T-helper 2 cell (primary cell): ENCODE measurements at places on chromosomes 2 and 18.

GRCh38 chr2:176415937-176416499 is 146.8 kb downstream of the MTX2 start:
- no peak for DNase-seq

DNA sequence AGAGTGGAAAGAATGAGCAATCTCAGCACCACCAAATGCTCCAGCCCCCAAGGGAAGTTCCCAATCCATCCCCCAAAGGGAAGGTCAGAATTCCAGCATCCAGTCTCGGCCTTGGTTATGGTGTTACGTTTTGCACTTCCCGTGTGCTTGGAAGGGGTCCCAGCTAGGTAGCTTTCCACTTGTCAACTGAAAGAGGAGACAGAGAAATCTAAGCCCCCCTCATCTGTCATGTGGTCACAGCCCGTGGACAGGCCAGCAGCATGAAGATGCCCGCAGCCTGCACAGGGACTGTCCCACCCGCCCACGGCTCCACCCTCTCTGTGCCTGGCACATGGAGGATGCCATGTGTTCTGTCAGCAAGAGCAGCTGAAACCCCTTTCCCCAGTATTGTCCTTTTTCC is 32.1 kb downstream of the RHOB start:
- no peak for DNase-seq

- DNase-seq: no peak
Observed at GRCh38 chr2:241116606-241117560, 14.8 kb upstream of the MTERF4 start.

DNA sequence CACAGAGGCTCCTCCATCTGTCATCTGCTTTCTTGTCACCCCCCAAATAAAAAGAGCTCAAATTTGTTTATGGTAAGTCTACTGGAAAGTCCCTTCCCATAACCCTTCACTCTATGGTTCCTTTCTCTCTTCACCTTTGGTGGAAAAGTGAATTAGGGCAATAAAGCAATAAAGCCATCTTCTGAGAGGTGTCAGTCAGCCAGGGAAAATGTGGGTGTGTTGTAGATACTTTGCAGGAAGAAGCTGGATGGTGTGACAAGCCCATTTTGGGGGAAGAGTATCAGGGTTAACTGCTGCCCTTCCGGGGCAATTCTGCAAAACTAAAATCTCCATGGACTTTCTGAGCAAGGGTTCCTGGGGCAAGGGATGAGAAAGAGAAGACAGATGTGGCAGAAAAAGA is 197.9 kb downstream of the SH3BP4 start:
- no peak for DNase-seq

GRCh38 chr2:72013726-72014125 is 133.9 kb downstream of the CYP26B1 start:
- DNase-seq: no peak

DNA sequence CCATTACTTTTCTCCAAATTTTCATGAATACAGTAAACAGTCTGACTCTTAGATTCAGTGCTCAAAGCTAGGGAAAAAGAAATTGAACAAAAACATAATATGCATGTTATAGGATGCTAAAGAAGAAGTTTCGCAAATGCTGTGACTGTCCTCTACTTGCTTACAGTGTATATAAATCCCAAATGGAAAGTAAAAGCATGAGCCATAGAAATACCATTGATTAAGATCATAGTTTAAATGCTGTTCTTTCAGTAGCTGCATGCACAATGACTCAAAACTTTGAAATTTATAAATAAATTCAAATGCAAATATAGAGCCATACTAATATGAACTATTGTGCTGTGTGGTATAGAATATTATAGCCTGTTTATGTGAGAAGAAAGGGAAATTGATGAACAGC is 1113.9 kb upstream of the ACVR2A start:
- DNase-seq: no peak

DNA sequence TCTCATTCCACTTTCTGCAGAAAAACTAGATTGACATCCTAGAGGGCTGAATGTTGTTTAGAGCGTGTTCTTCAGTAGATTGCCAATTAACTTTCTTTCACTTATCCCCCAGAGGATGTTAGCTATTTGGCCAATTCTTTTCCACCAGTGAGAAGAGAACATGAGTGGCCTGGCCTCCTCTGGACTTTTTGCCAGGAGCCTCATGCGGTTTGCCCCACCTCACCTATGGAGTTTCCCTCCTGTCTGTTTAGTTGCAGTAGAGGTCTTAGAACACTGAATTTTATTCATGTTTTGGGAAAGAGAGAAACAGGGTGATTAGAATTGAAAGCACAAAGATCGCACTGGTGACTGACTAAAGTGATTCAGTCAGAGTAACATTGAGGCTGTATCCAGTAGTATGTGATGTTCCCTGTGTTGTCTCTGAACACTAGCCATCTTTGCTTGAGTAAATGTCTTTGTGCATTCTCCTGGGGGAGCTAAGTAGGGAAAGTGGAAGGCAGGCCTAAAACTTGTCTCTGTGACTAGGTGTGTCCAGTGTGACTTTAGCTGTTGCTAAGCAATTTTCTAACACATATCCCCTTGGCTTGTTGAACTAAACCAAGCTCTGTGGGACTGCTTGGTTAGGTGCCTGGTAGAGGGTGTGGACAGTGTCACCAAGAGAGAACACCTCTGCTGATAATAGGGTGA is 34.0 kb downstream of the UGP2 start:
- no peak for DNase-seq

GRCh38 chr2:101844055-101844635 is 146.6 kb downstream of the MAP4K4 start:
- DNase-seq: no peak

- DNase-seq: no peak
Observed at GRCh38 chr2:96113951-96114350, 2.4 kb downstream of the ADRA2B start.

- no peak for DNase-seq
Observed at GRCh38 chr18:8296886-8297616, 312.2 kb upstream of the RAB12 start.

DNA sequence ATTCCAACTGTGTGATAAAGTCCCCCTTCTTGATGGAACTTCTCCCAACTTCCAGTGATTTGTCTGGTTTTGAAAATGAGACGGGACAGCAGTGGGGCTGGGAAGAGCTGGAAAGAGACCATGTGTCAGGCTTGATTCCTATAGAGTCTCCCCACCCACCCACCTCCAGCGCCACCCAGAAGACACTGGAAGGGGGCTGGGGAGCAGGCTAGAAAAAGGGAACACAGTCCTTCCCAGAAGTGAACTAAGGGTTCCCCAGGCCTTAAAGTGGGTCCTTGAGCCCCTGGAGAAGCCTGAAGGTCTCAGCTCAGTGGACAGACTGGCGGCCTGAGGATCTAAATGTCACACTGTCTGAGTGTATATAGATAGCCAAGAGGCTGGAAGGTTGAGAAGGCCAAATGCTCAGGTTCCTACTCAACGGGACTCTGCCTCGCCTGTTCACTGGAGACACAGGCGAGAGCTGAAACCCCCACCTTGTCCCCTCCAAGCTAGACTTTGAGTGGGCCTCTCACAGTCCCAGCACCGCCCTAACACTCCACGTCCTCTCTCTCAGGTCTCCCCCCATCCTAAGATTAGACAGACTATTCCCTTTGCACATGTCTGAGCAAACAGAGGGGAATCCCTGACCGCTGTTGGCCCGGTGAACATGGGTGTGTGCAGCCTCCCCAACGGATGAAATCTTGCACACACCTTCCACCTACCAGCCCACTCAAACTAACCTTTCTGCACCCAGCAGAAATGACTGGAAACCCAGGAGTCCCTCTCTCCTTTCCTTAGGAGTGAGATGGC is 1.6 kb downstream of the PKDCC start:
- DNase-seq: no peak

DNA sequence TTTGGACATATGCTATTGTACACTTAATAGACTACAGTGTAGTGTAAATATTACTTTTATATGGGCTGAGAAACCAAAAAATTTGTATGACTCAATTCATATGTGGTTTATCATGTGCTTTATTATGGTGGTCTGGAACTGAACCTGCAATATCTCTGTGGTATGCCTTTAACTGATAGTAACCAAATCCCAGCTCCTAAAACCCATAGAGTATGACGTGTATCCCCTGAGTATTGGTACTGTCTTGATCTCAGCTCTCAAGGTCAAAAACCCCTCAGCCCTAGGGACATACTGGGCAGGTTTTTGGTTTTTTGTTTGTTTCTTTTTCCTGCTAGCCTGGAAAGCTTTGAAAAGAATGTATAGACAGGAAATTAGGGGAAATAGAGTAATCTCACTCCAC is 42.2 kb upstream of the ARHGAP15 start:
- peak; percentile 67 for DNase-seq

DNA sequence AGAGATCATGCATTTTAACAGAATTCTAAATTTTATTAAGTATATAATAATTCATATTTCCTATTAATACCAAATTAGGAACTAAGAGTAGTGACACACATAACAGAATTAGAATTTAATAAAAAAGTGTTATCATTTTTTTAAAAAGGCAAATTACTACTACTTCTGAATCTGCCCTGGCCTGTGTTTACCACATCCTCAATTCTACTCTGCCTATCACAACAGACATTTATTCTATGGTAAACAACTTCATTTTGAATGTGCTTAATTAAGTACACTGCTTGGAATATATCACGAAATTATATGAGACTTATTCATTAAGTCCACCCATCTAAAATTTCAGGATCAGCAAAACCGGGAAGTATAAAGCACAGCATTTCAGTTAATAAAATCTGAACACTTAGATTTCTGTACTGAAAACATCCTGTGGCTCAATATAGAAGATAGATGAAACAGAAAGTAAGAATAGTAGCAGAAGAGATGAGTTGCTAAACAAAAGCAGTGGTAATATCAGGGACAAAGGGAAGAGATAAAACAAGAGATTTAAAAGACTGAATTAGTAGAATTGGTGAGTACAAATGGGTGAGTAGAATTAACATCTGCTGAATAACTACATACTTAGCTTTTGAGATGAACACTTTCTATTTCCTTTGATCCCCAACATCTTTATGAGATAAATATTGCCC is 3.7 kb downstream of the SMC6 start:
- no peak for DNase-seq

DNA sequence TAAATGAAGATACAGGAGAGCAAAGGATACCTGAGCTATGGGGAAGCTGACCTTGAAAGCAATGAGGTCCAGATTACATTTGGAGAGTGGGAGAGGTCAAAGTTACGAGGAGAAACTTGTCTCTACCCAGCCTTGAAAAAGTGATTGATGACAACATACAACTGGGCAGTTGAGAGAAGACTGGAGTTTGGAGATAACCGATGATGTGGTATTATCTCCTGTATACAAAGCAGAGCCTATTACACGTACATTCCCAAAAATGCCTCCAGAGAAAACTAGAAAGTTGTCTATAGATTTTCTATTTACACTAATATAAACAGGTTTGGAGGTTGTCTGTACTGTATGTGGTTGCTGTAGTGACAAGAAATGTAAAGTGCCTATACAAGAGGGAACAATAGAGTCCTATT is 28.3 kb downstream of the ARL5A start:
- DNase-seq: no peak

DNA sequence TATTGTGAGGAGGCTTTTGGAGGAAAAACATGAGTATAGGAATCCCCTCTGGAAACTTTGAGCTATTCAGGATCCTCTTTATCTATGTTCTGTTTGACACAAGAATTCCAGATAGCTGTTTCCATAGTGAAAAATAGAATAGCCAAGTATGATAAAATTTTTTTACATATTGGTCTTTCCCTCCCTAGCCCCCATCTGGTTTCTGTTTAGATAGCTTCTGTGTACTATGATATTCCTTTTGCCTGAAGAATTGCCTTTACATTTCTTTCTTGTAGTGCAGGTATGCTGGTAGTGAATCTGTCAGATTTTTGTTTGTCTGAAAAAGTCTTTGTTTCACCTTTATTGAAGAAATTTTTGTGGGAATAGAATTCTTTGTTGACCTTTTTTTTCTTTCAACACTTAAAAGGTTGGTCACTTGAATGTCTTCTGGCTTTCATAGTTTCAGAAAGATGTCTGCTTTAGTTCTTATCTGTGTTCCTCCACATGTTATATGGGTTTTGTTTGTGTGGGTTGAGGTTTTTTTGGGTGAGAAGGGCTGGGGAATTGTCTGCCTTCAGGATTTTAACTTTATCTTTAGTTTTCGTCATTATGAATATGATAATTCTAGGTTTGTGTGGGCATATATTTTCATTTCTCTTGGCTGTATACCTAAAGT is 29.9 kb upstream of the FBLN7 start:
- no peak for DNase-seq

- no peak for DNase-seq
Observed at GRCh38 chr2:2672249-2672648, 341.2 kb upstream of the MYT1L start.

DNA sequence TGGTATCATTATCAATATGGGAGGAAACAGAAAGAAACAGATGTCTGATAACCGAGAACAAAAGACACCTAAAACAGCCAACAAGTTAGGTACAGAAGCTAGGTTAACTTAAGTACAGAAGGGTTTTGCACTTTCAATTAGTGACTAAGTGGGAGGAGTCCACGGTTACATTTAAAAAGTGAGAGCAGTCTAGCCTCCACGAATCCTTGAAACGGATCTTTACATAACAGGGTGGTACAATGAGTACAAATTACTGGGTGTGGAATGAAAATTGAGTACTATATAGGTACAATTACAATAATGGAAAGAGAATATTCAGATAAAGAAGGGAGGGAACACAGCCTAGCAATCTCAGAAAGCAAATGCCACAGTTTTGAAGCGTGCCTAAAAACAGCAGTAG is 76.6 kb downstream of the TLK1 start:
- DNase-seq: peak; percentile 68

GRCh38 chr18:51655327-51655698 is 457.8 kb upstream of the MEX3C start:
- no peak for DNase-seq

GRCh38 chr2:54106631-54107454 is 8.6 kb upstream of the ACYP2 start:
- no peak for DNase-seq

DNA sequence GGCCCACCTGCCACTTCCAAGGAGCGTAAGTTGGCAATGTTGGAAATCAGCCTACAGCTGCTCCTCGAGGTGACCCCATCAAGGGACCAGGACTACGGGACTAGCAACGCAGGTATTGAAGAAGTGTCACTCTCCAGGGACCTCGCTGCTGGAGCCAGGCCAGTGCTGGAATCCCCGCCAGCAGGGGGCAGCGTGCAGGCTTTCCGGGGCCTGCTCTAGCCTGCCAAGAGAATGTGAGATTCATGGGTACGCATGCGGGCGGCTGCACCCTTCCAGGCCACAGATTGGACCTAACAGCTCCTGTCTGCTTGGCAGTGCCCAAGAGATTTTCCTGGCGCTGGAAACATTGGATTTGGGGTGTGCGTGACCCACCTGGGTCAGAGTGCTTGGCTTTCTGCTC is 182.8 kb upstream of the RAB12 start:
- DNase-seq: no peak

- no peak for DNase-seq
Observed at GRCh38 chr18:75433098-75433497, 5.6 kb upstream of the SMIM21 start.

DNA sequence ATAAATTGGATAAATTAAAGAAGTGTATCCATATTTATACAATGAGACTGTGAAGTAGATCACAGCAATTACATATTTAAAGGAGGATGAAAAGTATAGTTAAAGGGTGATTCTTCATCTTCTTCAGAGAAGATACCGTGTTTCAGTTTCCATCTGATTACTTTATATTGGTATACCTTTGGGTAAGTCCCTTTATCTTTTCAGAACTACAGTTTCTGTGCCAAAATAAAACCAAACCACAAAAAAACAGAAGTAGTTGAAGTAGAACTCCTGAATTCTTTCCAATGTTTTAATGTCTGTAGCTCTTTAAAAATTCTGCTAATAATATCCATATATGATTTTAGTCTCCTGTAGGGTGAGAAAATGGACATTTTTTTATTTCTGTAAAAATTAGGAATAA is 231.2 kb upstream of the LINC00305 start:
- peak; percentile 11 for DNase-seq

- DNase-seq: no peak
Observed at GRCh38 chr2:119549241-119549640, 5.0 kb downstream of the CFAP221 start.

- no peak for DNase-seq
Observed at GRCh38 chr2:133774654-133775015, 206.4 kb upstream of the NCKAP5 start.
